ENCODE measurements at places on chromosomes 4 and X. TPM values are rescaled to one million over a fixed set of nuclear protein-coding genes. Genes with fewer than 3 reads are reported as not detected.
A peak's percentile ranks its signal among the peaks of the same experiment; 100 is the strongest.

The PRR32 gene
- not detected for total RNA-seq

The SHISA3 gene
- total RNA-seq = 0.85 TPM

- peak; percentile 24 for DNase-seq
- H3K4me3 ChIP-seq = no peak overlapping the region
- no peaks in the 10 kb centered on the region for H3K27me3 ChIP-seq
Measured at GRCh38 chr4:1500231-1500965, 94.2 kb upstream of the NKX1-1 start.

GRCh38 chr4:5592272-5592671, 116.1 kb downstream of the EVC2 start:
- H3K4me3 ChIP-seq = no peak overlapping the region
- no peaks in the 10 kb centered on the region for H3K4me1 ChIP-seq
- H3K27ac ChIP-seq = no peak overlapping the region
- no peak for DNase-seq
- no peaks in the 10 kb centered on the region for H3K27me3 ChIP-seq

- no peaks in the 10 kb centered on the region for H3K27me3 ChIP-seq
- DNase-seq = no peak
- no peak overlapping the region for H3K27ac ChIP-seq
- H3K4me3 ChIP-seq = no peak overlapping the region
Measured at GRCh38 chr4:163536091-163536490, 41.6 kb downstream of the TMA16 start.

DNA sequence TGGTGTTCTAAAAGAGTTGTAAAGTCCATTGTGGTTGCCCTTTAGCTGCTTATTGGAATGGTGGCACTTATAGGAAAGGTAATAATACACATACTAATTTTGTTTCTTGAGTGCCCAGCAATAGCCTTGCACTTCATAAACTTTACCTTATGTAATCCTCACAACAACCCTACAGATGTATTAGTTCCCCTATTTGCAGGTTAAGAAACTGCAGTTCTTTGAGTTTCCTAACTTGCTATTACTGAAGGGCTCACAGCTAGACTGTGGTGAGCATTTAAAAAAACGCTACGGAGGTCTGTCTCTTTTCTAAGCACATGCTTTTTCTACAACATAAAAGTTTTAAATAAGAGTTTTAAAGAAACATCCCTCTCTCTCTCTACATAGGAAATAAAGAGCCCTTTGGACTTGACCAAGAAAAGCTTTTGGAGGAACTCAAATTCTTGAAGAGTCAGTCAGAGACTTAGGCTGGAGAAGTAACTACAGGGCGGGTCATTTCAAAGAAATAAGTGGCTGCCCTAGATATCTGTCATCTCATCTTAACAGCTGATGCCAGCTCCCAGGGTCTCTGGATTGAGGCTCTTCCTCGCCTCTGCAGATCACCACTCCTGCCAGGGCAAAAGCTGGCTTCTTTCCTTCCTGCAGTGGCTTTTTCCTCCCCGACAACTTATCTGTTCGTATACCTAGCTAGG, 42.0 kb upstream of the FBXW7 start:
- no peaks in the 10 kb centered on the region for H3K36me3 ChIP-seq
- no peak for DNase-seq
- no peak overlapping the region for H3K4me3 ChIP-seq
- no peak overlapping the region for H3K27ac ChIP-seq

DNA sequence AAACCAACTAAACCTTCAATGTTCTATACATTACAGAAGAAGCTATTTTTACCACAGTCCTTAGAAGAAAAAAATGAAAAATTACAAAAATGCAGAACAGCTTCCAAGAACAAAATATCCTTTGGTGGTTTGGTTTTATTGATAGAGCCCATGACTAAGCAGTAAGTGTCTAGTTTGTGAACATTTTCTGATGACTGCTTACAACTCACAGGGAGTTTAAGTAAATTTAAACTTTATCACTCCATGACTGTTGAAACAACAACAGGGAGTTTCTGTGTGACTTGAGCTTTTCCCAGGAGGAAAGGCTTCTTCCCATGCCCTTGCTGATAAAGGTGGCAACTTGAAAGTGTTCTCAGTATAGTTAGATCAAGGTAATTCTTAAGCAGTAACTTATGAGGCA, 2.9 kb downstream of the PF4 start:
- H3K36me3 ChIP-seq = no peaks in the 10 kb centered on the region
- no peaks in the 10 kb centered on the region for H3K4me1 ChIP-seq
- no peak overlapping the region for H3K27ac ChIP-seq
- peaks cover 5% of the 10 kb centered on the region for H3K27me3 ChIP-seq

DNA sequence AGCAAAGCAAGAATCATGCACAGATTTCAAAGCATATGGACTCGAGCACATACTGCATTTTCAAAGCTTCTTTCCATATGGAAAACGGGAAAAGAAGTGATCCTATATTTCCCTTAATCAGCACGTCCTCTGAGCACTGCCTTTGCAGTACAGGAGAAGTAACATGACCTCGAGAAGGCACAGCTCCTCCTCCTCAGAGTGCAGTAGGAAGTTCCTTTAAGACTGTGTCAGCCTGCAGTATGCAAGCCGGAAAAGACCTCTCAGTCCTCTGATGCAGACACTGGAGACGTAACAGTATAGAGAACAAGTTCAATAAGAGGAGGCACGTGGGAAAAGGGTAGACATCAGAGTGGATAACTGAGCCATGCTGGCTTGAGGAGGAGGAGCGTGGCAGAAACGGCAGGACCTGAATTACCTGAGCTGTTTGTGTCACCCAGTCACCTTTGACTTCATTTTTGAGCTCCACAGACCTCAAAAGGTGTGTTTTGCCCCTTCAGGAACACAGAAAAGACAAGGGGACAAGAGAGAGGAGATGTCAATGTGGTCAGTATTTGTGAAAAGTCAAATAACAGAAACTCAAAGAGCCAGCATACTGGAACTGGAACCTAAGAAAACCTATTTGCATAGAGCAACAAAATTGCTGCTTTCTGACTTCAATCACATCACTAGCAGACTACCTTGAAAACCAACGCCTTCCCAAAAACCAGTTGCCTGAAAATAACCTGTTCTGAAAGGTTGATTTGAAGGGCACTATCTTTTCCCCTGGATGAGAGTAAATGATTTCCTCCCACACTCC, 20.8 kb downstream of the IRF2 start:
- H3K4me1 ChIP-seq = peaks cover 58% of the 10 kb centered on the region
- DNase-seq = no peak
- H3K27me3 ChIP-seq = no peaks in the 10 kb centered on the region
- peak overlapping the region; percentile 87 for H3K27ac ChIP-seq
- H3K36me3 ChIP-seq = peaks cover 32% of the 10 kb centered on the region

DNA sequence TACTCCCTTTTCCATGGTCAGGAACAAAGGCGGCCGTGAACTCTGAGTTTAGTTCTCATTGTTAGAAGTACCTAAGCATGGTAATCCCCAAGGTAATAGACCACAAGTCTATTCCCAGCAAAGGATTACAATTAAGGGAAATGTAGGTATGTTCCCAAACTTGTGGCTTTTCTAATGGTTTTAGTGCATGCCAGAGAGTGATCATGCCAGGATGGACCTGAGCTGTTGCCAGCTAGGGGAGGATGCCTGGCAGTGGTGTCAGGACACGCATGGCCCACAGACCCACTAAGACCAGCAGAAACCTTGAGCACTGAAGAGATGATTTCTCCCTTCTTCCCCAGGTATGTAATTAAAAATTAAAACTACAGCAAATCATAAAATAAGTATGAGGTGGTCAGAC, 60.8 kb downstream of the COQ2 start:
- peaks cover 65% of the 10 kb centered on the region for H3K4me1 ChIP-seq
- H3K36me3 ChIP-seq = peaks cover 13% of the 10 kb centered on the region
- no peak for DNase-seq
- H3K27ac ChIP-seq = peak overlapping the region; percentile 94
- peak overlapping the region; percentile 25 for H3K4me3 ChIP-seq
- no peaks in the 10 kb centered on the region for H3K27me3 ChIP-seq

DNA sequence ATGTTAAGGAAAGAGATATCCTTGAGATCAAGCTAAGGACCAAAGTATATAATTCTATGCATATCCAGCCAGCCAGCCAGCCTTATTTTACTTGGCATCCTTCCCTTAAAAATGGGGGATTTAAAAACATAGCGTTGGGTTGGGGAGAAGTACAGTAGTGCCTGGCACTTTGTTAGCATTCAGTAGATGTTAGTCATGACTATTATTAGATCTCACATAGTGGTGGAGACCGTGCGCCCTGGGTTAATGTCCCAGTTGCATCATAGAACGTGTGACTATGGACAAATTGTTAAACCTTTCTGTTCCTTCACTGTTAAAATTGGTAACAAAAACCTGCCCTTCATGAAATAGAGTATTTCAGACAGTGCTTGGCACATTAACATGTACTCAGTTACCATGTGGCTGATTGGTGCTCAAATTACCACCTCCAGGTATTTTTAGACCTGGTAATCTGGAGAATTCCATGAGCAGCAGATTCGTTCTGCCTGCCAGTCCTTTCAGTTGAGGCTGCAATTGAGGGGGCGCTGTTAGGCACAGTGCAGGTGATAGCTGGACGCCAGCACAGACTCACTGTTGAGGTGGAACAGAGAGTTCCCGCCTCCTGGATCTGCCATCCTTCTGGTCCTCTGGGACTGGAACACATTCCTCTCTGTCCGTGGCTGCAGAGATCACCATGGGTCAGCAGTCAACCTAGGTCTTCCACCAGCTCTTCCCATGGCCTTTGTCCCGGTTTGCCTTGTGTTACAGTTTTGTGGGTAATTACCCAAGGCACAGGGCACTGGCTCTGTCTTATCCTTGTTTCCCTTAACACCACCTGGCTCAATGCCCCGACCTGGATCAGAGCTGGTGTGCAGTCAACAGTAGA, 31.7 kb downstream of the RBBP7 start:
- no peak for DNase-seq
- no peak overlapping the region for H3K4me3 ChIP-seq
- H3K4me1 ChIP-seq = no peaks in the 10 kb centered on the region
- H3K27me3 ChIP-seq = no peaks in the 10 kb centered on the region

GRCh38 chr4:46953564-46953963, 39.8 kb downstream of the GABRA4 start:
- H3K27ac ChIP-seq = no peak overlapping the region
- no peaks in the 10 kb centered on the region for H3K27me3 ChIP-seq
- no peak overlapping the region for H3K4me3 ChIP-seq
- H3K4me1 ChIP-seq = no peaks in the 10 kb centered on the region
- no peaks in the 10 kb centered on the region for H3K36me3 ChIP-seq

DNA sequence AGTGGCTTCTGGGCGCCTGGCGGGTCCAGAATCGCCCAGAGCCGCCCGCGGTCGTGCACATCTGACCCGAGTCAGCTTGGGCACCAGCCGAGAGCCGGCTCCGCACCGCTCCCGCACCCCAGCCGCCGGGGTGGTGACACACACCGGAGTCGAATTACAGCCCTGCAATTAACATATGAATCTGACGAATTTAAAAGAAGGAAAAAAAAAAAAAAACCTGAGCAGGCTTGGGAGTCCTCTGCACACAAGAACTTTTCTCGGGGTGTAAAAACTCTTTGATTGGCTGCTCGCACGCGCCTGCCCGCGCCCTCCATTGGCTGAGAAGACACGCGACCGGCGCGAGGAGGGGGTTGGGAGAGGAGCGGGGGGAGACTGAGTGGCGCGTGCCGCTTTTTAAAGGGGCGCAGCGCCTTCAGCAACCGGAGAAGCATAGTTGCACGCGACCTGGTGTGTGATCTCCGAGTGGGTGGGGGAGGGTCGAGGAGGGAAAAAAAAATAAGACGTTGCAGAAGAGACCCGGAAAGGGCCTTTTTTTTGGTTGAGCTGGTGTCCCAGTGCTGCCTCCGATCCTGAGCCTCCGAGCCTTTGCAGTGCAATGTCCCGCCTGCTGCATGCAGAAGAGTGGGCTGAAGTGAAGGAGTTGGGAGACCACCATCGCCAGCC, at the start of gene ATOH1:
Gene ATOH1 (plus strand): TSS at position 422 of the 663 bp plus-strand sequence. CDS start 174 bp downstream, at position 596.
- H3K4me3 ChIP-seq = peak within 1 kb of the TSS; percentile 30
- H3K27ac ChIP-seq = no peak within 1 kb of the TSS
- DNase-seq = no peak

GRCh38 chrX:40644176-40644575, 3.2 kb downstream of the CXorf38 start:
- peak overlapping the region; percentile 90 for H3K27ac ChIP-seq
- H3K27me3 ChIP-seq = no peaks in the 10 kb centered on the region
- peaks cover 19% of the 10 kb centered on the region for H3K4me1 ChIP-seq

DNA sequence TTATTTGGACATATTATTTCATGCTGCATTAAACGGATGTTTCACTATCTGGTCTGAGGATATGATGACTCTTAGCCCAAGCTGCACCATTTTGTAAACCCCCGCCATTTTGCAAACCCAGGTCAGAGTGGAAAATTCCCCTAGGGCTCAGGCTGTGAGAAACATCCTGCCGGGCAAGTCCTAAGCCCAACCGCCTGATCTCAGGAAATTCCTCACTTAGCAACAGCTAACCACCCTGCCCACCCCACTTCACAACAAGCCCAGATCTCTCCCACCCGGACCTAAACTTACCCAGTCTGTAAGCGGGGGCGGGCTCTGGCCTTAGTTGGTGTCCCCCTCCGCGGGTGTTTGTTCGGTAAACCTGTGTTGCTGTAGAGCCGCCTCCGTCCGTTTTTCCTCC, 2747.1 kb downstream of the PCDH7 start:
- H3K27me3 ChIP-seq = no peaks in the 10 kb centered on the region
- H3K4me3 ChIP-seq = no peak overlapping the region

DNA sequence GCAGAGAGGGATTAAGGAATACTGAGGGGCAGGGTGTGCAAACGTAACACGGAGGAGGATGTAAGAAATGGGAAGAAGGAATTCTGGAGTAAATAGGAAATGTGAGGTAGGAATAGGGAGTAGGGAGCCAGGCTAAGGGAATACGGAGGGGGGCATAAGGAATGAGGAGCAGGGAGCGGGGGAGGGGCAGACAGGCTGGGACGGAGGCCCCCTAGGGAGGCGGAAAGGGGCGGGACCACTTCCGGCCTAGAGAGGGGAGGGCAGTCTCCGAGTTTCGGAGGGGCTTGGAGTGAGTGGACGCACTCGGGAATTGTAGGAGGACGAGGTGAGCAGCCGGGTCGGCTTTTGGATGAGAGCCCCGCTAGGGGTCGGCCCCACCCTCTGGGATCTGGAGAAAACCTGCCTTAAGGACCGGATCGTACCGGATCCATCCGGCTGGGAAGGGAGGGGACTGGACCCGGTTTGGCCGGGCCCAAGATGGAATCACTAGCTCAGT, 612 bp downstream of the MAGED2 start:
- peaks cover 14% of the 10 kb centered on the region for H3K4me1 ChIP-seq
- peaks cover 13% of the 10 kb centered on the region for H3K27me3 ChIP-seq
- peaks cover 6% of the 10 kb centered on the region for H3K36me3 ChIP-seq
- peak overlapping the region; percentile 94 for H3K4me3 ChIP-seq

GRCh38 chr4:150001815-150002214, 76.4 kb upstream of the DCLK2 start:
- DNase-seq = no peak
- H3K27ac ChIP-seq = no peak overlapping the region
- H3K27me3 ChIP-seq = peaks cover 23% of the 10 kb centered on the region
- no peaks in the 10 kb centered on the region for H3K36me3 ChIP-seq

- no peaks in the 10 kb centered on the region for H3K36me3 ChIP-seq
- no peak overlapping the region for H3K4me3 ChIP-seq
- H3K27me3 ChIP-seq = peaks cover 4% of the 10 kb centered on the region
- no peaks in the 10 kb centered on the region for H3K4me1 ChIP-seq
Measured at GRCh38 chr4:102114118-102114630, 231.1 kb downstream of the SLC39A8 start.

DNA sequence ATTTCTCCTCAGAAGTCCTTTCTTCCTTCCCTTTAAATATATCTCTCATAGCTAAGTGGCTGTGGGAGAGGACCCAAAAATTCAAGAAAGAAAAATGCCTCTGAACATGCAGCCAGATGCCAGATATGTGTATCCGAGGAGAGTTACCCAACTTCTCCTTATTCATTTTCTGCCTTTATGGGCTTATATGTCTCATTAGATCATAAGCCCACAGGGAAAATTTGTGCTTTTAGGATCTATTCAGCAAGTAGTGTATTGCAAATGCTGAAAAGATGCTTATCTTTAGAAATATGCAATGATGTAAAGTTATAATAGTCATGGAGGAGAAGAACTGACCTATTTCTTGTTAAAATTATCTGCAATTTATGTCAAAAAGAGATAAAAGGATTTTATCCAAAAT, 371.8 kb upstream of the NOCT start:
- no peaks in the 10 kb centered on the region for H3K27me3 ChIP-seq
- no peak for DNase-seq
- no peak overlapping the region for H3K27ac ChIP-seq
